NCI-H1105 treated with DMSO at 0.1 percent for 48 hours (cell line): ENCODE measurements at places on chromosomes 3 and 15.
A peak's percentile ranks its signal among the peaks of the same experiment; 100 is the strongest.

DNA sequence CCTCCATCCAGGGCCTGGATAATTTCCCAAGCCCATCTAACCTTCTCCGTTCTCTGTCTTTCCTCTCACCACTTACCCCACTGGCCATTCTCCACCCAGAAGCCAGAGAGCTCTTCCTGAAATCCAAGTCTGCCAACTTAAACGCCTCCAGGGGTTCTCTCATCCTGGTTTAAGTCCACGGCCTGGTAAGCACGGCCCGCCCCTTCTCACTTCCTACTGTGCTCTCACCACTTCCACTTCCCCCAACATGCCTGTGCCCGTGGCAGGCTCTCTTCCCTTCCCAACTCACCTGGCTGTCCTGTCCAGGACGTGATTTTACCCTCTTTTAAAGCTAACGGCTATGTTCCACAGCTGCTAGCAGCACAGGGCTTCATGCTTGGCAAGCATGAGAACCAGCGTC, 1.7 kb upstream of the CX3CR1 start:
- DNase-seq, result no peak

- no peak for DNase-seq
Observed at GRCh38 chr3:15477951-15478639, 43.4 kb downstream of the COLQ start.

DNA sequence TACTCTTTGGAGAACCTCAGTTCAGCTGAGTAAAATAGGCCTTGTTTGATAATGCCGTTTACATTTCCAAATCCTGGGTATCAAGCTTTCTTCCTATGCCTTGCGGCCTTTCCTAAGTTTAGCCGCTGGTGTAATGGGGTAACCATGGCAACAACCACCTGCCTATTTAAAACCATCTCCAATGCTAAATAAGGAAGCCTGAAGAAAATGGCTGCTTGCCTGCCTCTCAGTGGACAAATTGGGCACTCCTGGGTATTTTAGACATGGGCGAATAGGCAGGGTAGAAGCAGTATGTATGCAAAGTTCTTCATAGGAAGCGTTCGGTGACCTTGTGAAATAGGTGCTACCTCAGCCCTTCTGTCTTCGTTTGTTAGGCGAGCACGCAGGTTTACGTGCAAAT, 122.7 kb downstream of the DGKG start:
- DNase-seq, result peak; percentile 73

- DNase-seq, result no peak
Observed at GRCh38 chr3:11616551-11616950, 27.2 kb downstream of the VGLL4 start.

- no peak for DNase-seq
Observed at GRCh38 chr15:67033571-67034044, 31.8 kb upstream of the SMAD3 start.

DNA sequence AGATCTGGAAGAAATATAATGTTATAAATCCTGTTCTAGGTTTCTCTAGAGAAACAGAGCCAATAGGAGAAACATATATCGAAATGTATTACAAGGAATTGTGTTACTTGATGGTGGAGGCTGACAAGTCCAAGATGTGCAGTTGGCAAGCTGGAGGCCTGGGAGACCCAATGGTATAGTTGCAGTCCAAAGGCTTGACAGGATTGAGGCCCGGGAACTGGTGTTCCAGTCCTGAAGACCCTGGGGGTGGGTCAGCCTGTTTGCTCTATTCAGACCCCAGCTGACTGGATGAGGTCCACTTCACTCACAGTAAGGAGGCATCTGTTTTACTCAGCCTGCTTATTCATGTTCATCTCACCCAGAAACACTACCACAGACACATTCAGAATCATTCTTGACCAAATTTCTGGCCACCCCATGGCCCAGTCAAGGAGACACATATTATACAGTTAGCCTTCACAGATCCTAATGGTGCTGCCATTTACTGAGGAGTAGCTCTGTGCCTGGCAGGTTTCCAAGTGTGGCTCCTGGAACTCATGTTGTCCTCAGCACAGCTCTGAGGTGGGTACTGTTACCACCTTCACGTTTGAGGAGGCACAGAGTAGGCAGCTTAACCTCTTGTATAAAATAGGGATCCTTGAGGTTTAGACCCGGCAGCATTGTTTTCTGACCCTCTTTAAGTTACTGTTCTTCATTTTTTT, 3.7 kb downstream of the TRAK1 start:
- DNase-seq, result peak; percentile 1

DNA sequence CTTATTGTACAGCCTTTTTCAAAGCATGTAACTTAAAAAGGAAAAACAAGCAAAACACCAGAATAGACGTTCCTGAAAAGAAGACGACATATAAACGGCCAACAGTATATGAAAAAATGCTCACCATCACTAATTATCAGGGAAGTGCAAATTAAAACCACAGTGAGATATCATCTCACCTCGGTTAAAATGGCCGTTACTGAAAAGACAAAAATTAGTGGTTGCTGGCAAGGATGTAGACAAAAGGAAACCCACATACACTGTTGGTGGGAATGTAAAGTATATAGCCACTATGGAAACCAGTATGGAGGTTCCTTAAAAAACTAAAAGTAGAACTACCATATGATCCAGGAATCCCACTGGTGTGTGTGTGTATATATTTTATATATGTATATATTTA, 64.5 kb upstream of the MLF1 start:
- DNase-seq, result no peak

DNA sequence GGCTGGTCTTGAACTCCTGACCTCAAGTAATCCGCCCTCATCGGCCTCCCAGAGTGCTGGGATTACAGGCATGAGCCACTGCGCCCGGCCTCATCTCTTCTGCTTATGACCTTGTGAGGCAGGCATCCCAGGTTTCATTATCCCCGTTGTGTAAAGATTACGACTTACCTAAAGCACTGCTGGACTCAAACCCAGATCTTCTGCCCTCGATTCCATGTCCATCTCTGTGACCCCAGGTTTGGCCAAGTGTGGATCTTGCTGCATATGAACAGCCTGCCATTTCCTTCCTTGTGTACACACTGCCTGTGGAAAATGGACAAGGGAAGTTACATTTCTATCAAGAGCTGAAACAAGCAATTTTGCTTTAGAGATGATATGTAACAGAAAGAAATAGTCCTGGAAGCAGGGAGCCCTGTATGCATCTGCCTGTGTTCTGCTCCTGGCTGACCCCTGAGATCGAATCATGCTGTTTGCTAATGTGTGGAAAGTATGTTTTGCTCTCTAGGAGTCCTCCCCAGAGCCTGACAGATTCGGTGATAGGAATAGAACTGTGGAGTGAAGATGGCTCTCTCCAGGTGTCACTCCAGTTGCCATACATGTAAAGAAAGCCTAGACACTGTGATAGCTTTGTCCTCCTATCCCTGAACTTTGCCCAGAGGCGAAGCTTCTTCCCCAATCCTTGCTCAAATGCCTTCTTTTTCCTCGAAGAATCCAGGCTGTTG, 11.8 kb upstream of the LIPC start:
- DNase-seq, result no peak

DNA sequence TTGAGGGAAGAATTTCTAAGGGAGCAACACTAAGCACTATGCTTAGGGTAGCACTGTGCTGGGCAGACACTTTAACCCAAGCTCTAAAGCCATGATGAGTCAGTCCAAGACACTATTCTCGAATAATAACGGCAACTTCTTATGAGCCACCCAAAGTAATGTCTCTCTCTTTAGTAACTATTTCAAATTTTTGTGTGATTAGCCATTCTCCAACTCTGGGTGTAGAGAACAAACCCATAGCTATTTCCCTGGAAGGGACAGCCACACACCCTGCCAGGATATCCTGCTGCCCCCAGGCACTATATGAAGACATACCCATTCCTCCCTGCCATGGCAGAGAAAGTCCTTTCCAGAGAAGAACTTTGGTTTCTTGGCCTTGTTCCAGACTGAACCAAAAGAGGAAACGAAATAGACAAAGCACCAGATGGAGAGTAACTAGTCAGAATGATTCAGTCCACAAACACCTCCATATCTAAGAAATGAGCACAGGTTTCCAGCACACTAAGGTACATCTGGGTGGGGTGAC, 384.9 kb upstream of the THBS1 start:
- DNase-seq, result no peak

DNA sequence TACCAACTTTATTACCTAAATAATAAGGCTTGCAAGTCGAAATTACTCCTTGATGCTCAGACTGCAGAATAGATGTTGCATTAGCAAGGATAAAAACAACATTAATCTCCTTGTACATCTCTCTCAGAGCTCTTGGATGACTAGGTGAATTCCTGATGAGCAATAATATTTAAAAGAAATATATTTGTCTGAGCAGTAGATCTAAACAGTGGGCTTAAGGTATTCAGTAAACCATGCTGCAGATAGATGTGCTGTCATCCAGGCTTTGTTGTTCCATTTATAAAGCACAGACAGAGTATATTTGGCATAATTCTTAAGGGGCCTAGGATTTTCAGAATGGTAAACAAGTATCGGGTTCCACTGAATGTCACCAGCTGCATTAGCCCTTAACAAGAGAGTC, 257.1 kb downstream of the TUSC7 start:
- DNase-seq, result no peak

- no peak for DNase-seq
Observed at GRCh38 chr3:7307410-7307809, 446.5 kb downstream of the GRM7 start.

DNA sequence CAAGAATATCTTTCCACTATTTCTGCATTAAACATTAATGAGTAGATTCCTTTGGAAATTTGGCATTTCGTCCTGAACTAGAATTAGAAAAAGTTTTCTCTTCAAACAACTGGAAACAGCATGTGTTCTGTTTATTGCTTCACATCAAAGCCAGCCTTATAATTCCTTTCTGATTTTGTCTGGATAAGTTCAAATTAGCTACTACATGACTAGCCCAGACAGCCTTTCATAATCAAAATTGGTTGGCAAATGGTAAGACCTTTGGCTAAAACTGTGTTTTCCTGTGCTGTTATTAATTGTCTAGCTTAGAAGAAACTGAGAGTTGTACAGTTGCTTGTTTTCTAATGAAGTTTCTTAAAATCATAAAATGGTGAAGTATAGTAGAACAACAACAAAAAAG, 52.7 kb upstream of the P3H2 start:
- no peak for DNase-seq

DNA sequence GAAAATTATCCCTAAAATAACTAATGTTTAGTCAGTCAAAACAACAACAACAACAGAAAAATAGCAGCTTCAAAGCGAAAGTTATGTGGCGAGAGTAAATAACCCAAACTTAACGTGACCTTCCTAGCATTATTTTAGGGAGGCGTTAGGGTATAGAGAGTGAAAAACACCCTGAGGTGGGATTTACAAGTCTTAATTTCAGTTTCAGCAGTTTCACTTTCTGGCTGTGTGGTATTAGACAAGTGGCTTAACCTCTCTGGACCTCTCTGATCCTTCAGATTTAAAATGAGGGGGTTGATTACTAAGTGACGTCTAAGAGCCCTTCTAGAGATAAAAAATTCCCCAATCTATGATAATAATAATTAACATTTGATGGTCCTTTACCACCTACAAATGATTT, 291.2 kb downstream of the ZBTB20 start:
- no peak for DNase-seq

GRCh38 chr3:6965881-6966280, 105.0 kb downstream of the GRM7 start:
- DNase-seq, result no peak

GRCh38 chr3:46900356-46900755, 22.8 kb downstream of the PTH1R start:
- DNase-seq, result no peak

DNA sequence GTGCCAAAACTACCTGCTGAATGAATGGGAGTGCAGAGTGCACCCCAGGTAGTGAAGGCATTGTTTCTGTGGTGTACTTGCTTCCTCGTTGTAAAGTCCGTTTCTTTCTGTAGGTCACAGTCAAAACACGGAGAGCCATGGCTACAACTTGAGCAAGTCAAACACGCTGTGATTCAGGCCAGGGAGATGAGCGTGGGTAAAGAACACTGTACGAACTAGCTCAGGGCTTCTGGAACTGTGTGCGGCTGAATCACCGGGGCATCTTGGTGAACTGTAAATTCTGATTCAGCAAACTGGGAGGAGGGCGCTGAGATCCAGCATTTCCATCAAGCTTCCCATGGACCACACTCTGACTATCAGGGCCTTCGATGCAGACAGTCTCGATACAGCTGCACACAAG, 5.0 kb upstream of the TNK2 start:
- no peak for DNase-seq

DNA sequence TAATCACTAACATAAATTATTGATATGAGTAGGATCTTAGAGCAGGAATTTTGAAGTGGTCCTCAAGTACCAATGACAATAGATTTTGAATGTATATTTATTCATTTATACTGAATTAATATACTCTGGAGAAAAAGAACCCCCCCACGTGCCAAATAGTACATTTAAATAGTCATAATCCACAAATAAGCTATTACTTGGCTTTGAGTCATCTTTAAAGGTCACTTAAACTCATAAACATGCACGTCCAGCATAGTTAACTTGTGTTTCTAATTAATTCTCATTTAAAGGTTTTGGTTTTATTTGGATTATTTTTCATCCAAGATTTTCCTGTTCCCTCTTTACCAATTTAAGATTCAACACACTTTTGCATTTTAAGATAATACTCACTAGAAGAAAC, 35.1 kb downstream of the FGF7 start:
- DNase-seq, result no peak

DNA sequence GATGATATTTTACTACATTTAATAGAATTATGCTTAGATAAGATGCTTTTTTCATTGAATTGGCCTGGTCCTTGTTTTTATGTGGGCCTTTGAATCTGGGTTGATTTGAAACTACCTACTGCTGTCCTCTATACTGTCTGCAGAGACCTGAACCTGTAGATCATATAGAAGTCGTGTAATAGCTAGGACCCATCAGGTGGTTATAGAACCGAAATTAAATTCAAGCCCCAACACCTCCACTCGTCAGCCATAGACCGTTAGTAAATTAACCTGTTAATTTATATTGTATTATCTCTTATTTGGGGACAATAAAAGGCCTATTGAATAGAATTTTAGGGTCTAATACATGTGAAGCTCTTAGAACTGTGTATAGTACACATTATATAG, 108.4 kb downstream of the MBNL1 start:
- DNase-seq, result no peak

- no peak for DNase-seq
Observed at GRCh38 chr3:122190525-122190924, 7.1 kb downstream of the CASR start.

GRCh38 chr15:74857082-74857655, 14.2 kb upstream of the ULK3 start:
- no peak for DNase-seq

- no peak for DNase-seq
Observed at GRCh38 chr3:16496408-16497222, 16.9 kb downstream of the RFTN1 start.

DNA sequence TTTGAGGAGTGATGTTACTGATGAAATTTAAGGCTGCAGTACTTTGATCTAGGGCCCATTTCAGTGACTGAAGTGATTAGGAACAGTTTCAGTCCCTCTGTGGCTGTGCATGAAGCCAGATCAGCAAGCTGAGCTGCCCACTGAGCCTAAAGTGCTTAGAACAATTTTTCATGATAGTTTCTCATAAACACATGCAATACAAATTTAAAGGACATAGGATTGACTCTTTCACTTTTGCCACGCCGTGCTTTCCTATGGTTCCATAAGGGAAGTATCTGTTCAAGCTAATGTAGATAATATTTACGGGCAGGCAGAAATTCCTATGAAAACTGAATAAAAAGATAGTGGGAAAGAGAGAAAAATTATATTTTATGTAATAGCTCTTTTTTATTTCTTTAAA, 10.6 kb downstream of the ANKUB1 start:
- no peak for DNase-seq
